Activated naive CD4-positive, alpha-beta T cell treated with anti-CD3 and anti-CD28 coated beads, Interleukin-2, amount 10 ng/mL, durations not matched to agents 7 days and 5 days (primary cell): ENCODE measurements at places on chromosomes 6 and 20.
A peak's percentile ranks its signal among the peaks of the same experiment; 100 is the strongest.

DNA sequence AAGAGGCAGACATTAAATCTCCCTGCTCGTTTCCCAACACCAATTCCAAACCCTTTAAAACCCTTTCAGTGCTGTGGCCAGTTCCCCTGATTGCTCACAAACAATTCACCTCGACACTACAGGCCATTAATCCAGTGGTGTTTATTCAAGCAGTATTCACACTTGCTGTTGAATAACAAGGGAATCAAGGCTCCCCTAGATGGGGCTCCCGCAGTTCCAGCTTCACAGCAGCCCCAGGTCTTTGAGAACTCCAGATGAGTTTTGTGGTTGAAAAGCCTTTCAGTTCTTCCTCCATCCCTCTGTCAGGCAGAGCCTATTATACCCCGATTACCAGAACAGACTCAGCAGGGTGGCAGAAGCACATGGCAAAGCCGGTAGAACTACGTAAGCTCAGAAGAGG, 36.2 kb downstream of the JAG1 start:
- DNase-seq: no peak

GRCh38 chr20:18133962-18134361, 3.7 kb upstream of the KAT14 start:
- no peak for DNase-seq

- peak; percentile 42 for DNase-seq
Observed at GRCh38 chr20:49914310-49915117, 815 bp downstream of the SPATA2 start.

DNA sequence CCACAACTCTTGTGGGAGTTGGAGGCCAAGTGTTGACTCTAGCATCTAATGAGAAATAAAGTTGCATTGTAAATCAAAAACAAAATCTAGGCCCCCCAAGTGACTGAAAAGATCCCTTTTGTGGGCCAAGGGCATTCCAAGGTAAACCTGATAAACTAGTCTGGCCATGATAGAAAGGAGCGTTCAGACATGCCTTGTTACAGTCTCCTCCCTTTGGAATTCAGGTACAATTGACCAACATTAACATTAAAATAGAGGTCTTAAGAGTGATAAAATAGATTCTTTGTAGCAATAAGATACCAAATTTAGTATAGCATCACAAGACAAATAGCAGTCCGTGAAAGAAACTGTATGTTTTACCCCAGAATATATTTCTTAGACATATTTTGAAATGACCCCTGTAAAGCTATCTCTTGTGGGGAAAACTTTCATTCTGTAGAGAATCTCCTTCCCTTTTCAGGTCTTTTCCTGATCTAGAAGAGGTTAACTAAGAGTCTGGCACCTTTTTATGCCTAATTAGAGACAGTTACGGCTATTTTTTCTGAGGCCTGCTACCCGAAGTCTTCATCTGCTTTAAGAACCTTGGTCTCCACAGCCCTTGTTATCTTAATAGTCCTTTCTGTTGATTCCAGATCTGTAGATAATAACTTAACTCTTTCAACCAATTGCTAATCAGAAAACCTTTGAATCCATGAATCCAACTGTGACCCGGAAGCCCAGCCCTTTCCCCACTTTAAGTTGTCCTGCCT, 495.4 kb upstream of the MMS22L start:
- DNase-seq: no peak

DNA sequence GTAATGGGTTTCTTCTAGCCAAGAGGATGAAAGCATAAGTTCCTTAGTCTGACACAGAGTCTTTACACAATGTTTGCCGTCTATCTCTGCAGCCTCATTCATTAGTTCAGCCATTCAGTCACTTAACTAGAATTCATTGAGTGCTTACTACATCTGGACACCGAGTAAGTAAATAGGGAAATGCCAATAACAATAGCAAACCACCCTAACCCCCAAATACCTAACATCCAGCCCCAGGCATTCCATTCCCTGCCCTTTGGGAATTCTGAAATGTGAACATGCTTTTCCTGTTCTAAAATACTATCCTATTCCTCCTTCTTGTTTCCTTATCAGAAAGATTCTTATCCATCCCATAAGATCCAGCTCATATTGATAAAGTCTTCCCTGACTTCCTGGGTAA, 277.6 kb upstream of the RNF217 start:
- DNase-seq: no peak

GRCh38 chr6:137871291-137871690, 4.2 kb downstream of the TNFAIP3 start:
- DNase-seq: no peak

- no peak for DNase-seq
Observed at GRCh38 chr6:113859349-113860180, 2.4 kb downstream of the MARCKS start.

GRCh38 chr6:35038076-35038475, 103.1 kb downstream of the TCP11 start:
- no peak for DNase-seq

DNA sequence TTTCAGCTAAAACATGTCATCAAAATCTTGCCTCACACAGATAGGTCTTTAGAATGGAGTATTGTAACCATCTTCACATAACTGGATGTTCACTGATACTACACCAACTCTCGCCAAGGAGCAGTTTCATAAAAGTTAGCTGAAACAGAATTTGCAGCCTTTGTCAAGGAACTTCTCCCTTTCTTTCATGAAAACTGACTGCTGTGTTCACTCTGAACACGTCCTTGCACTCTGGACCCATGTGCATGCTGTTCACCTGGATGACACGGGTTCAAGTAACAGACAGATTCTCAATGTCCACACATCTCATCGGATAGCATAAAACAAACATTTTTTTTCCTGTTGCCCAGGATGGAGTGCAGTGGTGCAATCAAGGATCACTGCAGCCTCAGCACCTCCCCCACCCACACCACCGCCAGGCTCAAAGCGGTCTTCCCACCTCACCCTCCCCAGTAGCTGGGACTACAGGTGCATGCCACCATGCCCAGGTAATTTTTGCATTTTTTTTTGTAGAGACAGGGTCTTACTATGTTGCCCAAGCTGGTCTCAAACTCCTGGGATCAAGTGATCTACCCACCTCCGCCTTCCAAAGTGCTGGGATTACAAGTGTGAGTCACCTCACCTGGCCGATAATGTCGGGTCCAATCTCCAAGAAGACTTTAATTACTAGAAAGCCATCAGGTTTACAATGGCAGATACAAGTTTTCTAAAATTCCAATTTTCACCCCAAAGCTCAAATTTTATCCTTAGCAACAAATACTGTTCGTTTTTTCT, 9.4 kb downstream of the DIDO1 start:
- DNase-seq: no peak

DNA sequence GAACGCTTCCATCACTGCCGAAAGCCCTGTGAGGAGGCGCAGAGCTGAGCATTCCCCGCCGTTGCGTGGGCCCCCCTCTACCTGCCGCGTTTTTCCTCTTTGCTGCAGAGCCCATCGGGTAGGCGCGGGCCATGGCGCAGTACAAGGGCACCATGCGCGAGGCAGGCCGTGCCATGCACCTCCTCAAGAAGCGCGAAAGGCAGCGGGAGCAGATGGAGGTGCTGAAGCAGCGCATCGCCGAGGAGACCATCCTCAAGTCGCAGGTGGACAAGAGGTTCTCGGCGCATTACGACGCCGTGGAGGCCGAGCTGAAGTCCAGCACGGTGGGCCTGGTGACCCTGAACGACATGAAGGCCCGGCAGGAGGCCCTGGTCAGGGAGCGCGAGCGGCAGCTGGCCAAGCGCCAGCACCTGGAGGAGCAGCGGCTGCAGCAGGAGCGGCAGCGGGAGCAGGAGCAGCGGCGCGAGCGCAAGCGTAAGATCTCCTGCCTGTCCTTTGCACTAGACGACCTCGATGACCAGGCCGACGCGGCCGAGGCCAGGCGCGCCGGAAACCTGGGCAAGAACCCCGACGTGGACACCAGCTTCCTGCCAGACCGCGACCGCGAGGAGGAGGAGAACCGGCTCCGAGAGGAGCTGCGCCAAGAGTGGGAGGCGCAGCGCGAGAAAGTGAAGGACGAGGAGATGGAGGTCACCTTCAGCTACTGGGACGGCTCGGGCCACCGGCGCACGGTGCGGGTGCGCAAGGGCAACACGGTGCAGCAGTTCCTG, 693 bp downstream of the FAM50B start:
- no peak for DNase-seq

DNA sequence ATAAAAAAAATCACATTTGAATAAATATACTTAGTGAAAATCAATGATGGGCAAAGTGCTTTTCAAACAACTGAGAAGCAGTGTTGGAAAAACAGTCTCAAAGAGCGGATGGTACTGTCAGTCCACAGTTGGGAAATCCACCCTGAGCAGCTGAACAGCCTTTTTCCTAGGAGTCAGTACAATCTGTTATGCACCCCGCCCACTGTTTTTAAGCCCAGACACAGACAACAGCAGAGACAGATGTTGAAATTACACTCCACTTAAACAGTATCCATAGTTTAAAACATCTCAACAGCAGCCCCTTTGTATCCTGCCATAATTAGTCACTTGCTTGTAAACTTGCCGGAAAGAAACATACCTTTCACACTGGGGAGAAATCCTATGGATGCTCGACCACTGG, 372 bp downstream of the KIAA0408 start:
- no peak for DNase-seq

GRCh38 chr20:33450867-33451266, 7.3 kb upstream of the SNTA1 start:
- DNase-seq: no peak

DNA sequence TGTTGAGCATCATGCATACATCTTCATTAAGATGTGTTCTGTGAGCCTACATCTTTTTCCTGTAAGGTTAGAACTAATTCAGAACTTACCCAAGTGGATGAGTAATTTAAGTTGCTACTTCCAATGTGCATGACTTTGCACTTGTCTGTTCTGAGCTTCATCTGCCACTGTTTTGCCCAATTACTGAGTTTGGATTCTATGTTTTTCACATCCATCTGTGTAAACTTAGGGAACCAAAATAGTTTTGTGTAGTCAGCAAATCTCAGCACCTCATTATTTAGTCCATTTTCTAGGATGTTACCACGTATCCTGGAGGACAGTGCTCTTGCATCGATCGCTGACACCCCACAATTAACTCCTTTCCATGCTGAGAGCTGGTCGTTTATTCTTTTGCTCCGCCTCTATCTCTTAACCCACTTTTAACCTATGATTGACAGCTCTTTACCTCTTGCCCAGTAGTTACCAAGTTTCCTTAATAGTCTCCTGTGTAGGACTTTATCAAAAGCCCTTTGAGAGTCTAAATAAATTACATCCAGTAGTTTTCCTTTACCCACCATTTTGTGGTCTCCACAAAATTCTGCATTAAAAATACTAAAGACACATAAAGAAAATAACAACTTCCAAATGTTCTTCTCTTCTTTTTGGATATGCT, 44.2 kb upstream of the CITED2 start:
- no peak for DNase-seq

DNA sequence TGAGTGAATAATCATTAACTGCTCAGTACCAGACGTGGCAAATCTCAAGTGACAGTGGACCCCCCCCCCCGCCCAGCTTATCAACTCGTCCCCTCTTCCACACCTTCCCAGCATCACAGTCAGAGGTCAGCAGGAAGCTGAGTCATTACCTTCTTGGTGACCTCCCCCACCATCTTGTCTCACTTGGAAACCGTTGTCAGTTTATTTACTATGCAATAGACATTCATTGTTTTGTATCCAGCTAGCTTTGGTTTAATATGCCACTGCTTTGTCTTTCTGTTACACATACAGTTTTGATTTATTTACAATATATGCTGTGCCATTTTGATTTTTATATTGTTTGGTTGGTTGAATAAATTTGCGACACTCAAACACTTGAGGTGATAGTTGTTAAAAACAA, 158.1 kb downstream of the QKI start:
- no peak for DNase-seq

- DNase-seq: peak; percentile 84
Observed at GRCh38 chr6:90413867-90414266, 117.2 kb upstream of the BACH2 start.

- DNase-seq: no peak
Observed at GRCh38 chr6:15823838-15824414, 161.1 kb upstream of the DTNBP1 start.

GRCh38 chr6:47075741-47076421, 33.7 kb upstream of the ADGRF1 start:
- DNase-seq: no peak

GRCh38 chr20:10089871-10090587, 55.2 kb downstream of the ANKEF1 start:
- no peak for DNase-seq

DNA sequence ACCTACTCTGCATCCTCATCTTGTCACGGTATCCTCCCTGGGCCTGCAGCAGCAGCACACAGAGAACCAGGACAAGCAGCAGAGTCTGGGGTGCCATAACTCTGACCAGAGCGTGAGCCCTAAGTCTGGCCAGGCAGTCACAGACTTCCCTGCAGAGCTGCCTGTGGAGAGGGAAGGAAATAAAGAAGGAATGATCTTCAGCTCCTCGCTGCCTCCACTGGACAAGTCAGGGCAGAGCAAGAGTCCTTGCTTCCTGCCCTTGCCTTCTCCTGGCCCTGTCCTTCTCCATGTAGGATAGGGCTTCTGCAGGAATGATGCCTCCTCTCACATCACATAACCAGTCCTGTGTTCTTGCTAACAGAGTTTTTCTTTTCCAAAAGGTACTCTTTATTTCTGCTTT, 15.9 kb upstream of the WFDC11 start:
- no peak for DNase-seq

DNA sequence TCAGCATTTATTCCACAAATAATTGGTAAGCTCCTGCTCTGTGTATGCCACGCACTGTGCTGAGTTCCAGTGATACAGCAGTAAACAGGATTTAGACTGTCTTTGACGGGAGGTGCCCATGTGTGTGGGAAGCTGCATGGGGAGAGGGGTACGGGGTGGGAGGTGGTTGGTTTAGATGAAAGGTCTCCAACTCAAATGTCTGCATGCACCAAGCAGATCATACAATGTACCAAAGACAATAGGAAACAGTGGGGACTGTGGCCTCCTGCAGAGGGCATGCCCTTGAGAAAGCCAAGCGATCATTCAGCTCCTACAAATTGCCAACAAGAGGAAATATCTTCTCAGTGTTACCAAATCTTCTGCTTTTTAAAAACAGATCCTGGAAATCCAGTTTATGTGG, 36.1 kb downstream of the SLC22A2 start:
- no peak for DNase-seq

- no peak for DNase-seq
Observed at GRCh38 chr6:128494440-128494839, 26.0 kb downstream of the PTPRK start.

GRCh38 chr20:49503176-49503575, 20.7 kb upstream of the KCNB1 start:
- no peak for DNase-seq

- DNase-seq: no peak
Observed at GRCh38 chr6:39899554-39900295, 34.5 kb downstream of the MOCS1 start.

GRCh38 chr20:49987868-49988690, 5.3 kb downstream of the SNAI1 start:
- DNase-seq: no peak

- DNase-seq: no peak
Observed at GRCh38 chr6:52507557-52508260, 69.2 kb downstream of the TRAM2 start.

GRCh38 chr6:44250067-44250717, 3.3 kb downstream of the HSP90AB1 start:
- no peak for DNase-seq

DNA sequence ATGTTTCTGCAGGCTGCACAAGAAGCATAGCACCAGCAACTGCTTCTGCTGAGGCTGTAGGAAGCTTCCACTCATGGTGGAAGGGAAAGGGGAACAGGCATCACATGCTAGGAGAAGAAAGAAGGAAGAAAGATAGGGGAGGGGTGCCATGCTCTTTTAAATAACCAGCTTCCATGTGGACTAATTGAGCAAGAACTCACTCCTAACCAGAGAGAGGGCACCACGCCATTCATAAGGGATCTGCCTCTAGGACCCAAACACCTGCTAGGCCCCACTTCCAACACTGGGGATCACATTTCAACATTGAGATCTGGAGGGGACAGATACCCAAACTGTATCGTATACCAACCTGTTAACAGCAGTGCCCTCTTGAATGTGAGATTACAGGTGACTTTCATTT, 46.9 kb upstream of the ARMC2 start:
- no peak for DNase-seq
